T-helper 22 cell (primary cell): ENCODE measurements at places on chromosomes 7 and 10.

DNA sequence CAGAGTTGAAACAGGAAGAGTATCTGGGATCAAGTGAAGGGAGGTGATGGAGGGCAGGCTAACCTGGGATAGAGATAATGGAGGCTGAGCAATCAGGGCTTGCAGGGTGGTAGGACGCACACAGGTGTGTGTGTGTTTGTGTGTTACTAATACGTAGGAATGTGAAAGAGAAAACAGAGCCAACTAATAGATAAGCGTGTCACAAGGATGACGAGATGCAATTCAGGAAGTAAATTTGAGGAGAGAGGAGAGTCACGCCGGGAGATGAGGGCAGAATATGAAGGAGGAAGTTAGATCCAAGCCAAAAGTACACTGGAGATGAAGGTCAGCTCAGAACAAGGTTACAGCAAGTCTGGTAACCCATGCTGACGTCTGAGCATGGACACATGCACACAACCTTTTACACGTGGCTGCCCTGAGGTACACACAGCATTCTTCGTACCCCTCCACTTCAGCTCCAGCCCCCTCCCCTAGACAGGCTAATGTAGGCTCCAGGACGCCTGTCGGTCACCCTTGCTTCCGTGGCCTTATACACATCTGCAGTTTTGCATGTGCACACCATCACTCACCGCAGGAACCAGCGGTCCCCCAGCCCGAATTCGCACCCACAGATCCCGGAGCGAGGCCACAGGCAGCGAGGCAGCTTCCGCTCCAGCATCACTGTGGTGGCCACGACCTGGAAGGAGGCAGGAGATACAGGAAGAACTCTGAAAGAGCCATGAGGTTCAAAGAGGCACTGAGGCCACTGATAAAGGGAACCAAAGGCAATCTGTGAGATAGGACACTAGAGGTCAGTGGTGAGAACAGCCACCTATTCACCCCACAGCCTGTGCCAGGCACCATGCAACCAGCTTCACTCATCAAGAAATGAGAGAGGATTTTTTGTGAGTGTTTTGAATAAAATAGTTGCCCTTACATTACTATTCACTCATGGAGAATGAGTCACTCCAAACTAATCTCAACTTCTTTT is 23.7 kb upstream of the TRPV6 start:
- DNase-seq, result no peak

DNA sequence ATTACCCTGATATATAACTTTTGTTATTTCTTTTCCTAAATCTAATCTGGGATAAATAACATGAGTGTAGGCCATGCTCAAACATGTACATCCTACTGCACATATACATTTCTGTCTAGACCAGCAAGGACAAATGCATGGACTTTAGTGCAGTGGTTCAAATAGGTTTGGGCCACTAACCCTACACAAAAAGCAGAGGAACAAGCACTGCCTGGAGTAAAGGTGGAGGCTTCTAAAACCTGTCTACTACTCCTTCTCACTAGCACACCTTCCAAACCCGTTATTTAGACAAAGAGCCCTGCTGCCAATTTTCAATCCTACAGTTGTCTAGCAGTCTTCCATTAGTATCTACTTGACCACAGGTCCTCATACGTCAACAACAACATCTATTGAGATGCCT is 34.8 kb downstream of the SGCE start:
- DNase-seq, result no peak

GRCh38 chr7:128447941-128448564 is 7.6 kb upstream of the HILPDA start:
- DNase-seq, result no peak

DNA sequence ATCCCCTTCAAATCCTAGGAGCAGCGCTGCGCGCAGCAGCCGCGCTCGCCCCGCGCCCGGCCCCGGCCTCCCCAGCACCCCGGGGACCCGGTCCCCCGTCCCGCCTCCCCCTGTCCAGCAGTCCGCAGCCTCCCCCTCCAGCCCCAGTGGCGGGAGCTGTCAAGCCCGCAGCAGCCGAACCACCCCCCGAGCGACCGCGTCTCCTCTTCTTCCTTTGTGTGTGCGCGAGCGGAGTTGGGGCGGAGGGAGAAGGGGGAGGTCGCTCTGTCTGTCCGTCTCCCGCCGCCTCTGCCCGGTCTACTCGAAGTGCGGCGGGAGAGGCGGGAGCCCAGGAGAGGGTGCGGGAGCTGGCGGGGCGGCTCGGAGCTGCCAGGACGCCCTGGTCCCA is 375 bp upstream of the CHN2 start:
- no peak for DNase-seq

- DNase-seq, result no peak
Observed at GRCh38 chr10:31031205-31031557, 484 bp downstream of the ZNF438 start.

GRCh38 chr10:11197266-11197712 is 179.6 kb downstream of the CELF2 start:
- no peak for DNase-seq

GRCh38 chr7:69935107-69935506 is 336.8 kb downstream of the AUTS2 start:
- DNase-seq, result no peak

- DNase-seq, result no peak
Observed at GRCh38 chr10:120156614-120157274, 264.2 kb downstream of the SEC23IP start.

DNA sequence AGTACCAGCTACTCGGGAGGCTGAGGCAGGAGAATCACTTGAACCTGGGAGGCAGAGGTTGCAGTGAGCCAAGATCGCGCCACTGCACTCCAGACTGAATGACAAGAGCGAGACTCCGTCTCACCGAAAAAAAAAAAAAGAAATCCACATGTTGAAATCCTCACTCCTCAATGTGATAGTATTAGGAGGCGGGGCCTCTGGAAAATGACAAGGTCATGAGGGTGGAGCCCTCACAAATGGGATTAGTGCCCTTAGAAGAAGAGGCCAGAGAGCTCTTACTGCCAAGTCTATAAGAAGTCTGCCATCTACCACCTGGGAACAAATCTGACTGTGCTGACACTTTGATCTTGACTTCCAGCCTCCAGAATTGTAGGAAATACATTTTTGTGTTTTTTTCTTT is 10.6 kb downstream of the MMD2 start:
- no peak for DNase-seq

DNA sequence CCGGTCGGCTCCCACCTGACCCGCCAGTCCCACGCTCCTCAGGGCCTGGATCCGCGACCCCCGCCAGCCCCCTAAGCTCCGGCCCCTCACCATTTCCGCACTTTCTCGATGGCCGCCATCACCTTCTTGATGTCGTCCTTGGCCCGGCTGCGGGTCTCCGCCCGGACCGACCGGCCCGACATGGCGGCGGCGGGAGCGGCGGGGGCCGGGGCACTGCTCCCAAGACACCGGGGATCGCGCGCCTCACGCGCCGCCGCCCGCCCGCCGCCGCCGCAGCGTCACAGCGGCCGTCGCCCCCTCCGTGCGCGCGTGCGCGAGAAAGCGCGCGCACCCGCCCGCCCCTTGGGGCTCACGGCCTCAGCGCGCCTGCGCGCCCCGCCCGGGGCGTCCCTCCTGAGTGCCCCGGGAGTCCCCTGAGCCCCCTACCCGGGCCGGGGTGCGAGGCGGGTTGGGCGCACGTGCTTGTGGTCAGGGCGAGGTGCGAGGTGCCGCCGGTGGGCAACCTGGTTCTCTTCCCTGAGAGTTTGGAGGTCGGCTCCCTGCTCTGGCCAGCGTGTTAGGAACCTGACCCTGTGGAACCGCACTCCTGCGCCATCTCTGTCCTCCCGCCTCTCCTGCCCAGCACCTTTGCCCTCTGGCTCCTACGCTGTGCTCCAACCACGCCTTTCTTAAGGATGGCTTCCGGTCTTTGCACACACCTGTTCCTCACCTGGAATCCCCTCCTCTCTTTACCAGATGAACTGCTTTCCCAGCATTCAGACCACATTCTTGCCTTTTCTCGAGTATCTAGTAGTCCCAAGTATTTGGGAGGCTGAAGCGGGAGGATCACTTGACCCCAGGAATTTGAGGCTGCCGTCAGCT is at the start of gene BCL7B:
BCL7B (minus strand) TSS at position 294 of the 861 bp plus-strand sequence; CDS start at position 182, 112 bp downstream.
- peak; percentile 64 for DNase-seq

DNA sequence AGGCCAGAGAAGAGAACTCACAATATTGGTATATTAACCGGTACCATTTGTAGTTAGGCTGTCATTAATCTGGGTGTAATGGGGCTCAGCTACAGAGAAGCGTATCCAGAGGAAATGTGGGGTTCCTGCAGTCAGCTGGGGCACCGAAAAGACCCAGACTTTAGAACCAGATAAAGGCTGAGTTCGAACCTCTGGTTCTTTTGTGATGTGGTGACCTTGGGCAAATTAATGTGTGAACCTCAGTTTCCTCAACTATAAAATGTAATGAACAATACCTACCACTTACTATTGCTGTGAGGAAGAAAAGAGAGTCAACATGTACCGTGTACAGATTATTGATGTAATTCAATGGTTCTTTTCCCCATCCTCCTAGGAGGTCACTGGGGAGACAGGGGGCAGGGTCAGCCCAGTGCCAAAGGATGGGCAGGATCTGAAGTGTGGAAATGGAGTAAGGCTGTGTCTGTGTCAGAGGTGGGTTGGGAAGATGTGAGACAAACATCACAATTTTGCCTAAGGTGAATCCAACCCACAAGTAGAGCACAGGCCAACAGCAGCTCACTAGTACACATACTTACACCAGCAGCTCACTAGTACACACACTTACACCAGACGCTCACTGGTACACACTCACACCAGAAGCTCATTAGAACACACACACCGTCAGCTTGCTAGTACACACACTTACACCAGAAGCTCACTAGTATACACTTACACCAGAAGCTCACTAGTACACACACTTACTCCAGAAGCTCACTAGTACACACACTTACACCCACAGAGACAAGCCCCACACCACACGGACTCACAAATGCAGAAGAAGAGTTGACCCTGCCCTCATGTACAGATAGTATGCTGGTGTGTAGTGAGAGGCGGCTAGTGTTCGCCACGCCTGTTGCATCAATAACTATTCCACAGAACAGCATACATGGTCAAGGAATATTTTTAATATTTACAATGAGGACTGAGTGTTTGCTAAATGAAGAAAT is 28.0 kb downstream of the PRSS2 start:
- no peak for DNase-seq

DNA sequence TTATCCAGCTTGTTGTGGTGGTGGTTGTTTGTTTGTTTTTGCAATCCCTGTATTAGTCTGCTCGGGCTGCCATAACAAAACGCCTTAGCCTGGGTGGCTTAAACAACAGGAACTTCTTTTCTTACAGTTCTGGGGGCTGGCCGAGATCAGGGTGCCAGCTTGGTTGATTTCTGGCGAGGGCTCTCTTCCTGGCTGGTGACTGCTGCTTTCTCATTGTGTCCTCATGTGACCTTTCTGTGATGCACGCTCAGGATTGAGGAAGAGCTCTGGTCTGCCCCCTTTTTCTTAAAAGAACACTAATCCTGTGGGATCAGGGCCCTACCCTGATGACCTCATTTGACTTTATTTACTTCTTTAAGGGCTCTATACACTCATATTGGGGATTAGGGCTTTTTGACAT is 107.1 kb upstream of the NRP1 start:
- no peak for DNase-seq

DNA sequence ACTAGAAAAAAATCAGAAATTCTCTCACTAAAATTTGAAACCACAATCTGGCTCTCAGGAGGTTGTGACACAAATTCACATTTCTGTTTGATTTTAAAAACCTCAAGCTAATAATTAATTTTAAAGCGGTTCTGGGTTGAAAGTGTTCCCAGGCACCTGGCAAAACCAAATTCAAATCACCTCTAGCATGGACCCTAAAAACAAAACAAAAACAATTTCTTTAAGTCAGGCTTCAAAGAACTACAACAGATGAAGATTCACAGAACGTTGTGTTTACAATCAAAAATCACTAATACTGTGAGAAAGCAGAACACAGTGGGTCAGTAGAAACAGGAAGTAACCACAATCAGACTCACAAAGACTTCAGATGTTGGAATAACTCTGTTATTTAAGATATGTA is 7.2 kb upstream of the RELN start:
- no peak for DNase-seq

DNA sequence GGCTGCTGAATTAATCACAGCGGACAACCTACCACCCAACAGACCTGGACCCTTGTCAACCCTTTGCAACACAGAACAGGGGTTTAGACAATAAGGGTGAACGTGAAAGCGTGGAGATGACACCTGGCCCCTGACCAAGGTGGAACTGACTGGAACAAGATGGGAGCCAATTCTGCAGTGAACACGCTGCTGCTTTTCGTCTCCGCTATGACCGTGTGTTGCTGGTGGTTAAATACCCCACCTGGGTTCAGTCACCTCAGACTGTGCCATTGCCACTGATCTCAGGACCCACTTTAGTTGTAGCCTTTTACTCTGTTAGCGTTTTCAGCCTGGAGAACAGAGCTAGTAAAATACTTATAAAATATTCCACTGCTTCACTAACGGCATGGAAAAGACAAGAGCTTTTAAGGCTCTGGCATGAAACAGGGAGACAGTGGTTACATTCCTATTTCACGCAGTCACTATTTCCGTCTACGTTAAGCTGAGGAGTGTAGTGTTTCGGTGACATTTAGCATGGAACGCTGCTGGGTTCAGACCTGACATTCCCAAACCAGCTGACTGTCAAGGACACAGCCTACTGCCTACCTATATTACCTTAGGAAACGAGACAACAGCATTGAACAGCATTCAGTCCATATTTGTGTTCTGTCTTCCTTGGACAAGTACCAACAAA is 119.5 kb upstream of the PRSS1 start:
- DNase-seq, result no peak

GRCh38 chr10:653991-654646 is 35.3 kb downstream of the DIP2C start:
- no peak for DNase-seq

DNA sequence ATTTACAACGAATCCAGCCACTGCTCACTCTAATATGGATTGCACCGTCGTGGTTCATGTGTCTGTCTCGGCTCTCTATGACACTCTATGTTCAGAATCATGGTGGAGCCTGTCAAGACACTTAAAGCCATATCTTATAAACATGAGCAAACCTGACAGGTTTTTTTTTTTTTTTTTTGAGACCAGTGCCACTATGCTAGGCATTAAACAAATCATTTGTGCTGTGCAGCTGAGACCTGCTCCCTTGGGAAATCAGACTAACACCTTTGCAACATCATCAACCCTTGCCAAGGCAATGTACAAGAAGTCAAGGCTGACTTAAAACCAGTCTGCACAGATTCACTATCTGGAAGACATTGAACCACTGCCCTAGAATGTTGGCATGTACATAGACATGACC is 181.2 kb upstream of the ANK3 start:
- no peak for DNase-seq

GRCh38 chr10:123157210-123157609 is 3.0 kb downstream of the BUB3 start:
- DNase-seq, result no peak

- DNase-seq, result no peak
Observed at GRCh38 chr10:24920907-24921881, 31.2 kb downstream of the PRTFDC1 start.

GRCh38 chr10:49290131-49290530 is 8.8 kb upstream of the C10orf71 start:
- no peak for DNase-seq

DNA sequence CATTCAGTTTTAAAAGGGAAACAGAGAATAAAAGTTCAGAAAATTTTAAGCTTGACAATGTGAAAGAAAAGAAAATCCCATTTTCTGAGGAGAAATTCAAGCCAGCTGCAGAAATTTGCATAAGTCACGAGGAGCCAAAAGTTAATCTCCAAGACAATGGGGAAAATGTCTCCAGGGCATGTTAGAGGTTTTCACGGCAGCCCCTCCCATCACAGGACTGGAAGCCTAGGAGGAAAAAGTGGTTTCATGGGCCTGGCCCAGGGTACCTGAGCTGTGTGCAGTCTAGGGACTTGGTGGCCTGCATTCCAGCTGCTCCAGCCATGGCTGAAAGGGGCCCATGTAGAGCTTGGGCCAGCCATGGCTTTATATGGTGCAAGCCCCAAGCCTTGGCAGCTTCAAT is 59.6 kb upstream of the NXPH1 start:
- DNase-seq, result no peak
